ENCODE measurements at places on chromosomes 4 and X. TPM values are rescaled to one million over a fixed set of nuclear protein-coding genes. Genes with fewer than 3 reads are reported as not detected.
A peak's percentile ranks its signal among the peaks of the same experiment; 100 is the strongest.

DNA sequence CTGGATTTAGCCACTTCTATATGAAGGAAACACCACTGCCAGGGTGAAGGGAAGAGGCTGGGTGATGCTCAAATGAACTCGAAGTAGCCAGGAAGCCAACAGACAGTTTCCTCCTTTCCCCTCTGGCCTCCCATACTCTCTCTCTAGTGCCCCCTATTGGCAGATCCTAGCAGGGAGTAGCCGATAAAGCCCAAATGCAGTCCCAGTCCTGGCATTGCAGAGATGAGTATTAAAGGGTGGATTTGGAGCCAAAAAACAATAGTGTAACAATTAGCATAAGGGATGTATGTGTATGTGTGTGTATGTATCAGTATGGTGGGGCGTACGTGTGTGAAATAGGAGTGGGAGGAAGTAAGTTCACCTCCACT lies 213.8 kb upstream of the LDB2 start:
- peak; percentile 79 for DNase-seq

The NKX3-2 gene
- total RNA-seq = not detected

The C1QTNF7 gene
- total RNA-seq = not detected

DNA sequence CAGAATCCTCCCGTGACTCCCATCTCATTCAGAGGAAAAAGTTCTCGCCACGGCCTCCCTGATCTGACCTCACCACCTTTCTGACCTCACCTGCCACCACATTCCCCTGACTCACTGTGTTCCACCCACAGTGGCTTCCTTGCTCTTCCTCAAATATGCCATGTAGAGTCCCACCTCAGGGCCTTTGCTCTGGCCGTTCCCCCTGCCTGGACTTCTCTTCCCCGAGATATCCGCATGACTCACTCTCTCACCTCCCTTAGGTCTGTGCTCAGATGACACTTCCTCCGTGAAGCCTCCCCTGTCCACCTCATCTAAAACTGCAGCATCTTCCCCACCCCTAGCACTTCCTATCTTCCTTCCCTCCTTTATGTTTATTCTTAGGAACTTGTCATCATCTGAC lies 7.2 kb upstream of the TSPYL2 start:
- DNase-seq = peak; percentile 8

The GC gene
- total RNA-seq = not detected

DNA sequence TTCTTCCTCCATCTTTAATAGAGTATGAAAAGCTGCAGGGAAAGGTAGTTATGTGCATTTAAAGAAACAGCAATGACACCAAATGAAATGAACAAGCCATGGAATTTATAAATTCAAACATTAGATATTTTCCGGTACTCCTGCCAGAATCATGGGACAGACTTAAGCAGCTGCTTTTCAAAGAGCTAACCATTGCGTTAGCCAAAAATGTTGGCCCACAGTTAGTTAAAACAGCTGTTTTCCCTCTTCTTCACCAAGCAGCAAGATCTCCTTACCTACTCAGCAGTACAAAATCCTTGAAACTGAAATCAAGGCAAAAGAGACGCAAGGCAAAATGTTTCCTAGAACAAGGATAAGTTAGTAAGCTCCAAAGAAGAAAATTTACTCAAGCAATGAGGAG lies 64.0 kb downstream of the MANBA start:
- no peak for DNase-seq

- DNase-seq = no peak
Observed at GRCh38 chr4:87849612-87850011, 16.8 kb downstream of the MEPE start.

DNA sequence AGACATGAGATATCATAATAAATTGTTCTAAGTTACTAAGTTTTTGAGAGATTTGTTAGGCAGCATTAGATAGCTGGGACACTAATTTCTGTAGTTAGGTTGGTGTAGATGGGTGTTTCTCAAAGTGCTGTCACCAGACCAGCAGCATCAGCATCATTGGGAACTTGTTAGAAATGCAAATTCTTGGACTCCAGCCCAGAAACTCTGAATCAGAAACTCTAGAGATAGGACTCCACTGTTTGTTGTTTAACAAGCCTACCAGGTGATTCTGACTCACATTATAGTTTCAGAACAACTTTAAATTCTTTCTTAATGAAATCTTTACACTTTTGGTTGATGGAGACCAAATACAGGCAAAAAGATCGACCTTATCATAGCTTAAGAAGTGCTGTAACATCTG lies 173.7 kb downstream of the PABPC4L start:
- DNase-seq = no peak

- DNase-seq = no peak
Observed at GRCh38 chrX:14554131-14554715, 24.9 kb downstream of the GLRA2 start.

DNA sequence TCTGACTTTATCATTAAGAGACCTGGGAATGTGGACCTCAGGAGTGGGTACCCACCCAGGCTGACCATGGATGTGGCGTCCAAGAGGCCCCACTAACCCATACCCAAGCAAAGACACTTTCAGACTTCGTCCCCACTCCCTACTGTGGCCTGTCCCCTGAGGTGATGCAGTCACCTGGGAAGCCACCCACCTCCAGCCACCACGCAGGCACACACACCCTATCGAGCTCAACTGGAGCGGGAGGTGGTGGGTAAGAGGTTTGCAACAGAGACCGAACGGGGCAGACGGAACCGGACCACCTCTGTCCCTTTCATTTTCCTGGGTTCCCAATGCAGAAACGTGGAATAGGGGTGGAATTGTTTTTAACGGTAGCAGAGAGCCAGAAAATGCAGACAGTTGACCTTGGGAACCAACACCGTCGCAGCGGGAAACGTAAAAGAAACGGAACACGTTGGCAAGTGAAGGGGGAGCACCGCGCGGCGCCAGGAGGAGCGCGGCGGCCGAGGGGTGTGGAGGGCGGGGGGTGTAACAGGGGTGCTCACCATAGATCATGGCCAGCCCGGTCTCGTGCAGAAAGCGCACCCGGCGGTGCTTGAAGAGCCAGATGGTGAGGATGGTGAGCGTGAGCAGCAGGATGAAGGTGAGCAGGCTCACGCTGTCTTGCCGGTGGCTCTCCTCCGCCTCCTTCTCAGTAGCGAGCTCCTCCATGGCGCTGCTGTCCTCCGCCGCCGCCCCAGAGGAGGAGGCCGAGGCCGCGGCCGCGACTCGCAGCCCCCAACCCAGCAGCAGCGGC lies 559 bp downstream of the SLC9A7 start:
- DNase-seq = no peak

- no peak for DNase-seq
Observed at GRCh38 chr4:6184169-6184568, 16.2 kb downstream of the JAKMIP1 start.

GRCh38 chr4:96895826-96896225 lies 1055.9 kb downstream of the PDHA2 start:
- DNase-seq = no peak

The SPANXA2 gene
- total RNA-seq = not detected

DNA sequence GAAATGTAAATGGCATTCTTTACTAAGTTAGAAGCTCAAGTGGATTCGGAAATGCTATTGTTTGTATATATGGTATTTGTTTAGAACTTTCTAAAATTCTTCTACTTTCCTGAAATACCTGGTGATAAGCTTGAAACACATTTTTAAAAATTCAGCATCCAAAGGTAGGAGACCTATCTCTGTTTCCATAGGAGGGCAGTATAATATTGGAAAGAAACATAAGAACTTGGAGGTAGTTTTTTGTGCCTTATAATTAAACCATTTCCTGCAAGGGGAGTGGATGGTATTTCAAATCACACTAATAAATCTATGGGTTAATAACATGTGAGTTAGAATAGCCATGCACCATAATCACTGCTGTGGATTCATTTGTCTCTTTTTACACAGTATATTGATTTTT lies 217.4 kb upstream of the AADAT start:
- no peak for DNase-seq

The CD38 gene
- 0.19 TPM for total RNA-seq
